ENCODE measurements at places on chromosomes 6 and 20. TPM values are rescaled to one million over a fixed set of nuclear protein-coding genes. Genes with fewer than 3 reads are reported as not detected.

GRCh38 chr6:34334796-34335416 is 57.6 kb downstream of the NUDT3 start:
- H3K4me3 ChIP-seq, result no peak overlapping the region
- H3K36me3 ChIP-seq, result peaks cover 10% of the 10 kb centered on the region
- H3K27me3 ChIP-seq, result no peaks in the 10 kb centered on the region
- peaks cover 10% of the 10 kb centered on the region for H3K4me1 ChIP-seq
- no peak for DNase-seq

DNA sequence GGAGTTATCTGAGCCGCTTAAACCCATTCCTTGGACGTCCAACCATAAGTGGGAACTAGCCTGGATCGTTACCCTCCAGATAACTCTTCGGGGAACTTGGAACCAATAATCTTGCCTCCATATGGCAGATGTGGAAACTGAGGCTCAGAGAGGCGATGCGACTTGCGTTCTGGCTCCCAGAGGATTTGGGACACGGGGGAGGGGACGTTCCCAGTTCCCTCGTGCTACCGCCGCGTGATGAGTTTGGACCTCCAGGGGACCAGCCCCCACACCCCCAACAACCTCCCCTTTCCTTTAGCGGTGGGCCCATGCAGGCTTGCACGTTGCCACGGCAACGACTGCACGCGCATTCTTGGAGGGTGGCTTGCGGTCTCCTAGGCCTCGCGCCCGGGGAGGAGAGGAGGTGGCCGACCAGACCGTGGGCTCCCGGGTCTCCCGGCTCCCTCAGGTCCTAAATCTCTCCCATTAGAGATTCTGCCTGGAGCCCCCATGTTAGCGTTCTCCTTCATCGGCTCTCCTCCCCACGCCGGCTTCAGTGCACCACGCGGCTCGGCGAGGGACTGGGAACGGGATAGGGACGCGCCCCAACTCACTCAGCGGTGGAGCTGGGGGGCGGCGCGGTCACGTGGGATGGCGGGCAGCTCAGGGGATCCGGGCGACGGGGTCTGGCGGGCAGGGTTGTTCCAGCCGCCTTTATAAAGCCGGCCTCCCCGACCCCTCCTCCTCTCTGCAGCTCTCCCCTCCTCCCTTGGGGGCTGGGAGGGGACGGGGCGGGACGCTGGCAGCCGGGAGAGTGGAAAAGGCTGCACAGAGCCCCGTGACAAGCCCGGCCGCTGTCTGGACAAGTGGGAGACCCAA is at the start of gene PLTP:
PLTP (minus strand) TSS at position 670 of the 858 bp plus-strand sequence. CDS start 703 bp downstream, outside the sequence.
- H3K27ac ChIP-seq, result peak within 1 kb of the TSS; percentile 76
- H3K27me3 ChIP-seq, result peaks cover 16% of the 10 kb centered on the region
- peak; percentile 91 for DNase-seq
- H3K36me3 ChIP-seq, result no peaks in the 10 kb centered on the region

DNA sequence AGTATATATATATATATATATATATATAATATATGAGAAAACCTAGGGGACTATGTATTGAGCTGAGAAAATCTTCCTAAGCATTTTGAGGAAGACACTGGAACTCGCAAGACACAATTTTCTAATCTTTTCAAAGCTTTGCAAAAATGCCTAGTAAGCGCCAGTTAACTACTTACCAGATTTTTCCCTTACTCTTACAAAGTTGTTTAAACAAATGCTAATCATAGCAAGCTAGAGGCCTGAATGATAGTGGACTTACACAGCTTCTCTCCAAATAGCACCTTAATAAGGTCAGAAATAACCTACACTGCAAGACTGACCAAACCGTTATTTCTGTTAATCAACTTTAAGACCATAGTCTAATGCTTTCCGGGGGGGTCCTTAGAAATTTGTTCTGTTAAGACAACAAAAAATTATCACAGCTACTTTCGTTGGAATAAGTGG is 56.1 kb upstream of the HFE start:
- no peaks in the 10 kb centered on the region for H3K36me3 ChIP-seq
- no peak for DNase-seq
- no peaks in the 10 kb centered on the region for H3K27me3 ChIP-seq
- H3K4me3 ChIP-seq, result peak overlapping the region; percentile 57
- H3K4me1 ChIP-seq, result peaks cover 31% of the 10 kb centered on the region
- peak overlapping the region; percentile 98 for H3K27ac ChIP-seq

GRCh38 chr6:170082531-170083187 is 208.2 kb downstream of the DLL1 start:
- no peak overlapping the region for H3K4me3 ChIP-seq
- peaks cover 26% of the 10 kb centered on the region for H3K4me1 ChIP-seq
- no peak overlapping the region for H3K27ac ChIP-seq
- H3K36me3 ChIP-seq, result no peaks in the 10 kb centered on the region
- H3K27me3 ChIP-seq, result peaks cover 8% of the 10 kb centered on the region
- DNase-seq, result no peak

- H3K4me1 ChIP-seq, result peaks cover 19% of the 10 kb centered on the region
- no peak overlapping the region for H3K27ac ChIP-seq
- H3K27me3 ChIP-seq, result no peaks in the 10 kb centered on the region
- H3K4me3 ChIP-seq, result no peak overlapping the region
- H3K36me3 ChIP-seq, result peaks cover 31% of the 10 kb centered on the region
Measured at GRCh38 chr6:13307508-13307995, 20.8 kb downstream of the TBC1D7 start.

GRCh38 chr6:163332575-163332974 is 81.9 kb upstream of the QKI start:
- no peak for DNase-seq
- peaks cover 2% of the 10 kb centered on the region for H3K27me3 ChIP-seq
- H3K27ac ChIP-seq, result no peak overlapping the region
- no peaks in the 10 kb centered on the region for H3K36me3 ChIP-seq
- H3K4me3 ChIP-seq, result no peak overlapping the region

DNA sequence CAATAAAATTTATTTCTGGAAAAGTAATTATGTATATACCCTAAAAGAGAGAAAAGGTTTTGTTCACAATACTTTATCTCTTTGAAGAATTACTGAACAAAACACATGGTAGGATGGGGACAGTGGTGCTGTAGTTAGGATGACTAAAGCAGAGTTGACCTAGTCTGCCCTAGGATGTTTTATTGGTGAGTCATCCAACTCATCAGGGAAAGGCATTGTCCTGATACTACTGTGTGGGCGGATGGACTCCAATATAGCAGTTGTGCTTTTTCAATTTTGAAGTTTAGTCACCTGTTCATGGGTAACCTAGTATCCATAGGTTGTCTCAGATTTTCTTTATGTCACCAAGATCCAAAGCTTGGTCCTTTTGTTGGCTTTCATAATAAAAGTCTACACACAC is 53.3 kb upstream of the EYS start:
- no peak overlapping the region for H3K4me3 ChIP-seq
- H3K4me1 ChIP-seq, result no peaks in the 10 kb centered on the region
- no peak for DNase-seq
- no peaks in the 10 kb centered on the region for H3K27me3 ChIP-seq
- no peaks in the 10 kb centered on the region for H3K36me3 ChIP-seq
- no peak overlapping the region for H3K27ac ChIP-seq

GRCh38 chr6:17280552-17281090 is 540 bp upstream of the RBM24 start:
- peak overlapping the region; percentile 94 for H3K27ac ChIP-seq
- peaks cover 8% of the 10 kb centered on the region for H3K36me3 ChIP-seq
- peak; percentile 87 for DNase-seq
- peaks cover 11% of the 10 kb centered on the region for H3K27me3 ChIP-seq
- peak overlapping the region; percentile 83 for H3K4me3 ChIP-seq
- H3K4me1 ChIP-seq, result peaks cover 10% of the 10 kb centered on the region

GRCh38 chr20:51321343-51322163 is 221.0 kb downstream of the NFATC2 start:
- DNase-seq, result no peak
- no peaks in the 10 kb centered on the region for H3K4me1 ChIP-seq
- no peak overlapping the region for H3K4me3 ChIP-seq
- no peaks in the 10 kb centered on the region for H3K27me3 ChIP-seq
- no peak overlapping the region for H3K27ac ChIP-seq

GRCh38 chr20:50387996-50388332 is 122.2 kb upstream of the PTPN1 start:
- H3K36me3 ChIP-seq, result no peaks in the 10 kb centered on the region
- no peaks in the 10 kb centered on the region for H3K27me3 ChIP-seq
- H3K4me1 ChIP-seq, result peaks cover 15% of the 10 kb centered on the region

DNA sequence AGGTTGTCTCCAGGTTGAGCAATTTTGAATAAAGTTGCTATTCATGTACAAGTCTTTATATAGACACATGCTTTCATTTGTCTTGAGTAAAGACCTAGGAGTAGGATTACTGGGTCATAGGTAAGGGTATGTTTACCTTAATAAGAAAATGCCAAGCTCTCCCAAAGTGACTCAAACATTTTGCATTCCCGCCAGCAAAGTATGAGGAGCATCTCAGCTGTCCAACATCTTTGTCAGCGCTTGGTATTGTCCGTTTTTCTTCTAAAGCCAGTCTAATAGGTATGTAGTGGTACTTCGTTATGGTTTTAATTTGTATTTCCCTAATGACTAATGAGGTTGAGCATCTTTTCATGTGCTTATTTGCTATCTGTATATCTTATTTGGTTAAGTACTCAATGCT is 67.2 kb downstream of the MAP3K5 start:
- H3K36me3 ChIP-seq, result no peaks in the 10 kb centered on the region
- no peak overlapping the region for H3K4me3 ChIP-seq
- no peak for DNase-seq

- H3K4me3 ChIP-seq, result no peak overlapping the region
- H3K27me3 ChIP-seq, result no peaks in the 10 kb centered on the region
- no peak overlapping the region for H3K27ac ChIP-seq
- peaks cover 3% of the 10 kb centered on the region for H3K36me3 ChIP-seq
- no peaks in the 10 kb centered on the region for H3K4me1 ChIP-seq
Measured at GRCh38 chr6:38068854-38069590, 249.5 kb downstream of the ZFAND3 start.

GRCh38 chr6:145209272-145209671 is 526.0 kb downstream of the EPM2A start:
- no peaks in the 10 kb centered on the region for H3K27me3 ChIP-seq
- no peak overlapping the region for H3K27ac ChIP-seq
- peak; percentile 76 for DNase-seq
- no peaks in the 10 kb centered on the region for H3K36me3 ChIP-seq
- no peak overlapping the region for H3K4me3 ChIP-seq
- H3K4me1 ChIP-seq, result peaks cover 4% of the 10 kb centered on the region

- H3K36me3 ChIP-seq, result no peaks in the 10 kb centered on the region
- peaks cover 37% of the 10 kb centered on the region for H3K4me1 ChIP-seq
- DNase-seq, result no peak
- peaks cover 2% of the 10 kb centered on the region for H3K27me3 ChIP-seq
- no peak overlapping the region for H3K27ac ChIP-seq
Measured at GRCh38 chr6:41659935-41660334, 21.7 kb downstream of the MDFI start.

DNA sequence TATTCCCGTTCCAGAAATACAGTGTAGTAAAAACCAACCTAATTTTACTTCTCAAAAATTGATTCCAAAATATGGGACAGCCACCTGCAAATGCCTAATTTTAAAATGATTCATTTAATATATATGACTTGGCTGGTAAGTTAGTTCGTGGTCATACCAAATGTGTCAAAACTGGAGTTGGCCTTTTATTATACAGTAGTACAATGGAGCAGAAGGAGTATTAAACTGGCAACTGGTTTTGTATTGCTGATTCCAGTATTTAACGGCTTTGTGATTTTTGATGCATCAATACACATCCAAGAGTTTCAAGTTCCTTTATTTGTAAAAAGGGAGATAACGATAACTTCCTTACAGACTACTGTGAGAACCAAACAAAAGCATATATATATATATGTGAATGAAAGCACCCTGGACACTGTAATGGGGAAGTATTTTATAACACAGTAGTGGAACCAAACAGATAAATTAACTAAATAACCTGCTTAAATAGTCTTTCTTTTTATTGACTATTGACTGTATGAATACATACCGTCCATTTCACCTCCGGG is 24.8 kb downstream of the SAMHD1 start:
- peaks cover 23% of the 10 kb centered on the region for H3K36me3 ChIP-seq
- H3K4me3 ChIP-seq, result no peak overlapping the region
- H3K4me1 ChIP-seq, result no peaks in the 10 kb centered on the region
- no peak overlapping the region for H3K27ac ChIP-seq
- no peaks in the 10 kb centered on the region for H3K27me3 ChIP-seq
- no peak for DNase-seq

GRCh38 chr6:15842727-15843117 is 179.9 kb upstream of the DTNBP1 start:
- no peaks in the 10 kb centered on the region for H3K36me3 ChIP-seq
- H3K27ac ChIP-seq, result no peak overlapping the region
- H3K4me1 ChIP-seq, result peaks cover 4% of the 10 kb centered on the region
- H3K27me3 ChIP-seq, result no peaks in the 10 kb centered on the region

GRCh38 chr20:43942201-43942590 is 27.5 kb downstream of the TOX2 start:
- H3K36me3 ChIP-seq, result no peaks in the 10 kb centered on the region
- no peak overlapping the region for H3K4me3 ChIP-seq
- H3K4me1 ChIP-seq, result peaks cover 11% of the 10 kb centered on the region
- H3K27ac ChIP-seq, result peak overlapping the region; percentile 13
- no peak for DNase-seq

DNA sequence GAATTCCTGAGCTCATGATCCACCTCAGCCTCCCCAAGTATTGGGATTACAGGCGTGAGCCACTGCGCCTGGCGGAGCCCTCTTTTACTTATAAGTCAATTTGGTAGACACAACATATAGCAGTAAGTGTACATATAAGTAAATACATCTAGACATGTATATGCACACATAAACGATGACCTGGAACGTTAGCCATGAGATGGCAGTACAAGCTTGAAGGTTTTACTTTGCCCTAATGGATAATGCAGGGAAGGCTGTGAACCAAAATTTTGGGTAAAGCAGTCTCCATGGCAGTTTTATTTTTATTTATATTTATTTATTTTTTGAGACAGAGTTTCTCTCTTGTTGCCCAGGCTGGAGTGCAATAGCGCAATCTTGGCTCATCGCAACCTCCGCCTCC is 2.4 kb upstream of the GNMT start:
- peaks cover 13% of the 10 kb centered on the region for H3K4me1 ChIP-seq
- H3K4me3 ChIP-seq, result no peak overlapping the region
- H3K27ac ChIP-seq, result no peak overlapping the region
- H3K27me3 ChIP-seq, result peaks cover 11% of the 10 kb centered on the region

- no peak for DNase-seq
- H3K4me3 ChIP-seq, result no peak overlapping the region
- H3K4me1 ChIP-seq, result no peaks in the 10 kb centered on the region
- H3K36me3 ChIP-seq, result no peaks in the 10 kb centered on the region
- no peak overlapping the region for H3K27ac ChIP-seq
Measured at GRCh38 chr20:37443596-37443995, 77.5 kb upstream of the NNAT start.

IER3 gene
- 6.7 TPM for total RNA-seq

ID4 gene
- 4.6 TPM for total RNA-seq

CHMP4B gene
- total RNA-seq, result 20.7 TPM

BEND6 gene
- total RNA-seq, result 0.27 TPM

TCP11 gene
- total RNA-seq, result 0.44 TPM

REM1 gene
- total RNA-seq, result 9.6 TPM

HLA-DMA gene
- 4.2 TPM for total RNA-seq

GABRR2 gene
- 0.53 TPM for total RNA-seq
